ENCODE measurements at places on chromosomes 3 and 15. TPM values are rescaled to one million over a fixed set of nuclear protein-coding genes. Genes with fewer than 3 reads are reported as not detected.

The AAGAB gene
- total RNA-seq: 13.6 TPM

The LRTM1 gene
- total RNA-seq: not detected

The CYP1A1 gene
- total RNA-seq: 4.7 TPM

The SNTN gene
- not detected for total RNA-seq

- no peak for DNase-seq
These were observed 75.5 kb downstream of the SPATA16 start for GRCh38 chr3:173065543-173065981.

GRCh38 chr3:147393261-147393942 is 12.9 kb downstream of the ZIC4 start:
- DNase-seq: peak; percentile 87

DNA sequence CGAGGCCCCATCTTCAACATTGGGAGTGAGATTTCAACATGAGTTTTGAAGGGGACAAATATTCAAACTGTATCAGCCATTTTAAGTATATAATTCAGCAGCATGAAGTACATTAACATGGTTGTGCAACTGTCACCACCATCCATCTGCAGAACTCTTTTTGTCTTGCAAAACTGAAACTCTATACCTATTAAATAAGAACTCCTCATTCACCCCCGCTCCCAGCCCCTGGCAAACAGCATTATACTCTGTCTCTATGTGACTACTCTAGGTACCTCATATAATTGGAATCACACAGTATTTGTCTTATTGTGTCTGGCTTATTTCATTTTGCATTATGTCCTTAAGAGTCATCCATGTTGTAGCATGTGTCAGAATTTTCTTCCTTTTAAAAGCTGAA is 110.1 kb downstream of the MAP2K5 start:
- DNase-seq: no peak

- DNase-seq: no peak
These were observed 64.3 kb downstream of the FRMD5 start for GRCh38 chr15:44130778-44131177.

GRCh38 chr3:23762214-23762613 is 43.5 kb upstream of the UBE2E1 start:
- DNase-seq: no peak

DNA sequence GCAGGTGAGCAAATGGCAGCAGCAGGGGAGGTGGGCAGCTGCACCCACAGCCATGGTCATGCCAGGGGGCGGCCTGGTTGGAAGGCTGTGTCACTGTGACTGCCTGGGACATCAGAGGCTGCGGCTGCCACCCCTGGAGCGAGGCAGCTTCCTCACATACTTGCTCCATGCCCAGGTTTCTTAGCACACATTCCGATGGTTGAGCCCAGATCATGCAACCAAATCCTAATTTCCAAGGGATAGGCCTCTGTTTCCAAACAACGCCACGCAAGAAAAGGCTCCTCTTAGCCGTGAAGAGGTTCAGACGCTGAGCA is 11.6 kb upstream of the NRROS start:
- no peak for DNase-seq

- no peak for DNase-seq
These were observed 116.1 kb downstream of the ALDH1A2 start for GRCh38 chr15:57949374-57949943.

- DNase-seq: no peak
These were observed 598.2 kb downstream of the NAALADL2 start for GRCh38 chr3:175457301-175457700.

Data from right lobe of liver (tissue), 6 donors.